ENCODE measurements at places on chromosomes 2 and 18. TPM values are rescaled to one million over a fixed set of nuclear protein-coding genes. Genes with fewer than 3 reads are reported as not detected.
A peak's percentile ranks its signal among the peaks of the same experiment; 100 is the strongest.

The ACVR1 gene
- total RNA-seq, result 14.7 TPM

The SMYD1 gene
- total RNA-seq, result not detected

The TRIB2 gene
- 82.7 TPM for total RNA-seq

The PKP4 gene
- total RNA-seq, result 103 TPM

The ANKRD30BL gene
- 12.6 TPM for total RNA-seq

The TDRD15 gene
- total RNA-seq, result under 0.01 TPM

The SCN3A gene
- total RNA-seq, result 257 TPM

The TUBB8B gene
- not detected for total RNA-seq

DNA sequence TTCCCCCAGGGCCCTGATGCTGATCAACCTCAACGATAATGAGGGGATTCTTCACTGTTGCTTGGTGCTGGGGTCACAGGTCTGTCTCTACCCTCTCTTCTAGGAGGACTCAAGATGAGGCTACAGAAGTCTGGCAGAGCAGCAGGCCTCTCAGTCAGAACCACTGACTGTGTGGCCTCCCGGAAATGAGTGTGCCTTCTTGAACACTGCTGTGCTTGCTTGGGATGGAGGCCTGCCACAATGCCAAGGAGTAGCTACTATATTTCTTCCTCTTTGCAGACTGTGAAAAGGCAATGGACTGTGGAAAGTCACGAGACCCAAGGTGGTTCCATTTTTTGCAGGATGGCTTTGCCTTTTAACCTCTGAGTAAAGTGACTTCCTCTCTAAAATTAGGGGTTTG, 5.8 kb upstream of the HOXD1 start:
- no peak for DNase-seq

DNA sequence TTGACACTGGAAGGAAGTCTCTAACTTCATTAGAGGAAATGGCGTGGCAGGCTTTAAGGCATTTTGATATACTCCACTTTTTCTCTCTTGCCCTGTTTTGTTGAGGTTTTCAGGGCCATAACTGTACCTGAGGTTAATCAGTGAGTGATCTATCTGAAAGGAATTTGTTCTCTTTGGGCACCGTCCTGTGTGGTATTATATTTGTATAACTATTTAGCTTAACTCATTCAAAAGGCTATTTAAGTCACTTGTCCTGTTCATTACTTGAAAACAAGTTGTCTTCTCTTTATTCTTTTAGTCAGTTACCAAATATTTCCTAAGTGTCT, 180.4 kb downstream of the NEDD4L start:
- DNase-seq, result no peak

- no peak for DNase-seq
Observed at GRCh38 chr2:164515734-164516133, 105.5 kb downstream of the GRB14 start.

DNA sequence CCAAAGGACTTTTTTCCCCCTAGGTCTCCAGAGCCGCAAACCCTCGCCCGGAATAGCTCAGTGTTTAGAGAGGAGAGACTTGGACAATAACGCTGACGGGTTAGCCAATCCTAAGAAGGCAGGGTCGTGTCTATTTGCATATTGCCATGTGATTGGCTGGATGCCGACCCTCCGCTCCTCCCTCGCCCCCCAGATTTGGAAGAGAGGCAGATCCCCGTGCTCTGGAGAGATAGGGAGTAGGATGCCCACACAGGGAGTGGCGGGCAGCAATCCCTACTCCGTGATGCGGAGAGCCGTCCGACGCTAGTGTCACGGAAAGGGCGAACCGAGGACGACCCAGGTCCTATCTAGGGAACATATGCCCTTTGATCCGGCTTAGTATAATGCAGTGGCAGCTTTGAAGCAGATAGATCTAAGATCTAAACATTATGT, 1.4 kb downstream of the WNT6 start:
- DNase-seq, result no peak

GRCh38 chr2:19883486-19883885, 18.3 kb downstream of the TTC32 start:
- no peak for DNase-seq

DNA sequence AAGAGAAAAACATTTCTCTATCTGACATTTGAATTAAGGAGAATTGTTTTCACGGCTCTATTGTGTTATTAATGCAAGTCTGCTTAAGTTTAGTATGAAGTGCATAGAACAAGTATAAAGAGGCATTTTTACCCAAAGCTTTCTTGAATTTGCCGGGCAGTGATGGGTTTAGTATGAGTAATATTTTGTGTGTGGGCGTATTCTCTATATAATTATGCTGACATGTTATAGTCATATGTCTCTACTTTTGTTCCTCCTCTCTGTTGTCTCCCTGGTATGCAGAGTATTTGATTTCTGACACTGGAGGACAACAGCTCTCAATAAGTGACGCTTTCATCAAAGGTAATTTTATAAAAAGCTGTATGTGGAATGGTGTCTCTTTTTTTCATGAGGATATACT, 45.9 kb downstream of the PIKFYVE start:
- no peak for DNase-seq

- DNase-seq, result no peak
Observed at GRCh38 chr18:64674694-64675093, 525.8 kb upstream of the LINC00305 start.

GRCh38 chr2:38665854-38666555, at the start of gene GALM:
Gene GALM, plus strand, starts transcription at chr2:38666114. Its CDS starts 48 bp downstream, at chr2:38666162.
- DNase-seq, result peak; percentile 37

- DNase-seq, result no peak
Observed at GRCh38 chr2:14927021-14927564, 294.6 kb downstream of the LRATD1 start.

GRCh38 chr18:9079818-9080528, 22.5 kb upstream of the NDUFV2 start:
- no peak for DNase-seq

- DNase-seq, result no peak
Observed at GRCh38 chr2:16400127-16400623, 265.5 kb downstream of the CYRIA start.

GRCh38 chr2:121211689-121212151, 73.3 kb downstream of the TFCP2L1 start:
- DNase-seq, result no peak

DNA sequence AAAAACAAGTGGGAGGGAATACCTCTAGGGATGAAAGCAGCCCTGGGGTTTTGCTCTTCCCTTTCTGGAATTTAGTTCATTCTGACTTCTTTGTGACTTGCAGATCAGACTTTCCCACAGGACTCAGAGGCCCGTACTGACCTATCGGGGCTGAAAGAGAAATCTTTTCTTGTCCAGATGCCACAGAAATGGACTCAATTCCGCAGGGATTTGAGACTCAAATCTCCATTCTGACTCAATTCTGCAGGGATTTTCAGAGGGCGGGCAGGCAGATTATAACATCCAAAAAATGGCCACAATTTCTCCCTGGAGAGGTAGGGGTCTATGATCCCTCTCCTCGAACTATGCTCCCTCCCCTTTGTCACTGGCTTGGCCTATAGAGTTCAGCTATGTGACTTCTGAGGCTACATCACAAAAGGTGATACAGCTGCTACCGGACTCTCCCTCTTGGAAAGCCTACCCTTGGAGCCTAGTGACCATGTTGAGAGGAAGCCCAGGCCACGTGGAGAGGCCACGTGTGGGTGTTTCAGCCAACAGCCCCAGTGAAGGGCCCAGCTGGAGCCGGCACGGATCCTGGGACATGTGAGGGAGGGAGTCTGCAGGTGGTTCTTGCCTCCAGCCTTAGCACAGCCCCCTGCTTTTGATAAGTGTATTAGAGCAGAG, 4.8 kb upstream of the EFHD1 start:
- no peak for DNase-seq

DNA sequence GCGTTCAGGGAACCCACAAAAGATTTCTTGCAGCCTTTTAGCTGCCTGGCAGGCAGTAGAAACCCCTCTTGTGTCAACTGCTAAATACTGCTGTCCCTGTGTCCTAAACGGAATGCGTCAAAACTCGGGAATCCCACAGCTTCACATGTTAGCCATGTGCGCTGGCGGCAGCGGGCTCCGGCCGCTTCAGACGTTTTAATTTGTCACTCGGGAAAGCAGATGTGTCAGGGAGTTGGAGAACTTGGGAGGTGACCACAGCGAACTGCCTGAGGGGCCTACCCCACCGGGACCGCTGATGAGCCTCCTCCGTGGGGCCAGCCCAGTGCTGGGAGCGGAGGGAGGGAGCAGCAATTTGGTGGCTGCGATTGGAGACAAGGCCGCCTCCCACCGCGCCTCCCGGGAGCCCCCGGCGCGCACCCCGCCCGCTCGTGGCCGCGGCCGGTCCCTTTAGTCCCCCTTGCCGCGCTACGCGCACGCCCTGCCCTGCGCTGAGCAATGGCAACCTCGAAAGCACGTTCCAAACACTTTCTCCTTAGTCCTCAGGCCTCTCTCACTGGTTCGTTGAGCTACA, 146.1 kb upstream of the SATB2 start:
- no peak for DNase-seq

GRCh38 chr18:41923446-41923845, 31.6 kb upstream of the PIK3C3 start:
- DNase-seq, result no peak

- DNase-seq, result no peak
Observed at GRCh38 chr18:6755107-6755506, 25.6 kb downstream of the ARHGAP28 start.

- DNase-seq, result no peak
Observed at GRCh38 chr2:219003979-219004378, 10.8 kb upstream of the CRYBA2 start.

DNA sequence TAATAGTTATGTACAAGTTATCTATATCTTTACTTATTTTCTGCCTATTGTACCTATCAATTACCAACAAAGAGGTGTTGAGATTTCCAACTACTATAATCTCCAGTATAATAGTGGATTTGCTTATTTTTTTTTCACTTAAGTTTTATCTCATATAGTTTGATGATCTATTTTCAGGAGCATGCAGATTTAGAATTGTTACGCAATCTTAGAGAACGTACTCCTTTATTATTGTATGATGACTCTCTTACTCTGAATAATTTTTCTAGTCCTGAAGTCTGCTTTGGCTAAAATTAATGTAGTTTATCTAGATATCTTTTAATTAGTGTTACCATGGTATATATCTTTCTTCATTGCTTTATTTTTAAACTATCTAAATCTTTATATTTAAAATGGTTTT, 205.2 kb downstream of the SCG2 start:
- DNase-seq, result no peak

DNA sequence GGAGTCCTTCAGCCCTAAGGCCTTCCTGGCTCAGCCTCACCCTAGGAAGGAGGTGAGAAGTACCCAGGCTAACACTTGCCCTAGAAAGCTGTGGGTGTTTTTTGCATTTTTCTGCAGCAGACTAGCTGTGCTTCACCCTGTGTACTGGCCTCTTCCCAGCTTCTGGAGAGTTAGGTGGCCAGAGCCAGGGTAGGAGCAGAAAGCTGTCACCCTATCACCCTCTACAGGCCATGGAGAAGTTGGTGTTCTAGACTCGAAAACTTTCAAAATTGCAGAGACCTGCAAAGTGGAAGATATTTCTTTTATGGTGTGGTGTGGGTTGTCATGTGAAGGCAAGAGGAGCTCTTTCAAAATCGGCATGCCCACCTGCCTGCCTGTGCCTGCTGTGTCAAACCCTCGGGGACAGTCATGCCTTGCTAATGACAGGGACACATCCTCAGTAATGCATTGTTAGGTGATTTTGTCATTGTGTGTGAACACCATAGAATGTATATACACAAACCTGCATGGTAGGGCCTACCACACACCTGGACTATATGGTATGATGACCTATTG, 29.8 kb downstream of the EHD3 start:
- no peak for DNase-seq

GRCh38 chr2:60560734-60561644, 7.5 kb upstream of the BCL11A start:
- no peak for DNase-seq

GRCh38 chr2:86675104-86675503, 45.0 kb upstream of the RMND5A start:
- peak; percentile 20 for DNase-seq

DNA sequence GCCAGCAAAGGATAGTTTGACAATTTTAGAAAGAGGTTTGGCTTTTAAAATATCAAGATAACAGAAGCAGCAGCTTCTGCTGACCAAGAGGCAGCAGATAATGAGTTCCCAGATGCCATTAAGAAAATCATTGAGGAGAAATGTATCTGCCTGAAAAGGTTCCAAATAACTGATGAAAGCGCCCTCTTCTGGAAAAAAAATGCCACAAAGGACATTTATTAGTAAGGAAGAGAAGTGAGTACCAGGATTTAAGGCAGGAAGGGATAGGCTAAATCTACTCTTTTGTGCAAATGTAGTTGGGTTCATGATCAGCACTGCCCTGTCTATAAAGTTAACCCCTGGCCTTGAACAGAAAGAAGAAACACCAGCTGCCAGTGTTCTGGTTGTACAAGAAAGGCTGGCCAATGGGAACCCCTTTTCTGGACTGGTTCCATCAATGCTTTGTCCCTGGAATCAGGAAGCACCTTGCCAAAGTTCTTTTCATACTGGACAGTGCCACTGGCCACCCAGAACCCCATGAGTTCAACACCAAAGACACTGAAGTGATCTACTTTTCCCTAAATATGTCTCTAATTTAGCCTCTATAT, 40.6 kb downstream of the DHX57 start:
- no peak for DNase-seq

- no peak for DNase-seq
Observed at GRCh38 chr2:27378096-27378808, 2.3 kb downstream of the ZNF513 start.

DNA sequence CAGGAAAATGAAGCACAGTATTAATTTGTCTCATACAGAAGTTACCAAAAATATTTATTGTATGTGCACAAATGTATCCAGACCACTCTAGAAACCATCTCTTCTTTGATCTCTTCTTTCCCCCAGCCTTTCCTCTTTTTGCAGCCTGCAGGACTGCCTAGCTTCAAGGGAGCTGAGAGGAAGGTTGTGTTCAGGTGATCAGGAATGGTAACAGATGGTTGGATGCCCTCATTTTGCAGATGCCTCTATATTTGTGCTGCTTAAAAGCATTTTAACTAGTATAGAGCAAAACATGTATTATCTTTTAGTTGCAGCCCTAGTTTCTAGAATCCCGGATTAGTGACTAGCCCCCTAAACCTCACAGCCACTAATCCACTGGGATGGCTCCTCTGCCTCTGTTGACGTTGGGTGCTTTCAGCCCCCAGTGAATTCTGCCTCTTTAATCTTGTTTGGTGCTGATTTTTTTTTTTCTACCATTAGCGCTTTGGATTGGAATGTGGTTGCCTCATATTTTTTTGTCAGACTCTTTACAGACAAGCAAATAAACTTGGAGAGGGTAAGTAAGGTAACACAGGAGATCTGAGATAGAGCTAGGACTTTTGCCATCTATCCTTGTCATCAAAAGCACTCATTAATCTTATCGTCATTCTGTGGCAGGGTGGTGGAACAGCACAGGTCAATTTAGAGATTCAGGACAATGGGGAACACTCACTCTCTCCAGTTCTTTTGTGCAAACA, 103.8 kb upstream of the NDUFV2 start:
- no peak for DNase-seq

DNA sequence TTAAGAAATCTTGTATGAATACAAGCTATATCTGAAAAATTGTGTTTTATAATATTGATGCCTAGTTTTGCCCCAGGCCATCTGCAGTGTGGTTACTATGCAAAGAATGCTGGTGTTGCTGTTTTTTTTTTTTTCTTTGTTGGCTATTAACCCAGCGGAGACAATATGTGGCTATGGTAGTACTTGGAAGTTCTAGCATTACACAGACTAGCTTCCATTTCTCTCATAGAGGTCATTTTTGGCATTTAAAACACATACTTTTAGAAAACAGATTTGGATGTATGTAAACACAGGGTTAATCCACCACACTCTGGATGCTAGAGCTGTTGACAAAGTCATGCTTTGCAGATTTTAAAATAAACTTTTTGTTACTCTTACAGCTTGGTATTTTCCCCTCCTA, 209.8 kb downstream of the NEDD4L start:
- no peak for DNase-seq
